IMR-90 (cell line): ENCODE measurements at places on chromosomes 2 and 18. TPM values are rescaled to one million over a fixed set of nuclear protein-coding genes. Genes with fewer than 3 reads are reported as not detected.

DNA sequence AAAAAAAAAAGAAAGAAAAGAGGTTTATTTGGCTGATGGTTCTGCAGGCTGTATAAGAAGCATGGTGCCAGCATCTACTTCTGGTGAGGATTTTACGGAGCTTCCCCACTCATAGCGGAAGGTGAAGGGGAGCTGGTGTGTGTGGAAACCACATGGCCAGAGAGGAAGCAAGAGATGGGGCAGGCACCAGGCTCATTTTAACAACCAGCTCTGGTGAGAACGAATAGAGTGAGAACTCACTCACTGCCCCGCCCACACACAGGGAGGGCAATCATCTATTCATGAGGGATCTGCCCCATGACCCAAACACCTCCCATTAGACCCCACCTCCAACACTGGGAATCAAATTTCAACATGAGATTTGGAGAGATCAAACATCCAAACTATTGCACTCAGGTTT, 68.5 kb downstream of the MOGAT1 start:
- DNase-seq, result no peak

- DNase-seq, result peak; percentile 80
These were observed 1.4 kb downstream of the PSME4 start for GRCh38 chr2:53969285-53969967.

DNA sequence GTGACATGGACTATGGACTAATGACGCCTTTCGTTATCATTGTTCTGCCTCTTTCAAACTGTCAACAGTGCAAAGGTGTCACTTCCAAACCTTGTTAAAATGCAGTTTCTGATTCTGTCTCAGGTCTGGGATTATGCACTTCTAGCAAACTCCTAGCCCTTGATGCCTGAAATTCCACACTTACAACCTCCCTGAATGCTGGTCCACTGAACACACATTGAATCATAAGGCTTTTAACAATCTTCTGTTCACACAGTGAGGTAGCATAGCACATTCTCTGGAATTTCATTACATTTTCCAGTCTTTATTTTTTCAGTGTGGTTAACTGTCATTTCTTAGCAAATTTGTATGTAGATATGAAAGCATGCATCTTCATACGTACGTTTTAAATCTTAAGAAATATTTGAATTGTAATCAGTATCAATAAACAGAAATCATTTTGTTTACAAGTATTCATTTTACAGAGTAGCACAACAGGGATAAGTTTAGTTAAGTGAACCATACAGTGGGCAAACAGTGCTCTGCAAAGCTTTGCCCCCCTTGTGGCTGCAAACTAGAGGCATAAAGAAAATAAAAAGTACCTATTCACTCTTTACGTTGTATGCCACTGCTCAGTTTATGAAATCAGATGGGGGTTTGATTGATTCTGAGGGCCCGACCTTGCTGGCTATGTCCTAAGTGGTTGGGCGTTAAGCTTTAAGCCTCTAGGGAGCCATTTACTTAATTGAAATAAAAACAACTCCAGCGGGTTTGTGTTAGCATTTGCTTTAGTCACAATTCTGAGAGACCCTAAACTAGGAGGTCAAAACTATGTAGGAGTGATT, 250.8 kb downstream of the LRRTM1 start:
- peak; percentile 17 for DNase-seq

- no peak for DNase-seq
These were observed 469.8 kb upstream of the ZEB2 start for GRCh38 chr2:144989579-144990270.

DNA sequence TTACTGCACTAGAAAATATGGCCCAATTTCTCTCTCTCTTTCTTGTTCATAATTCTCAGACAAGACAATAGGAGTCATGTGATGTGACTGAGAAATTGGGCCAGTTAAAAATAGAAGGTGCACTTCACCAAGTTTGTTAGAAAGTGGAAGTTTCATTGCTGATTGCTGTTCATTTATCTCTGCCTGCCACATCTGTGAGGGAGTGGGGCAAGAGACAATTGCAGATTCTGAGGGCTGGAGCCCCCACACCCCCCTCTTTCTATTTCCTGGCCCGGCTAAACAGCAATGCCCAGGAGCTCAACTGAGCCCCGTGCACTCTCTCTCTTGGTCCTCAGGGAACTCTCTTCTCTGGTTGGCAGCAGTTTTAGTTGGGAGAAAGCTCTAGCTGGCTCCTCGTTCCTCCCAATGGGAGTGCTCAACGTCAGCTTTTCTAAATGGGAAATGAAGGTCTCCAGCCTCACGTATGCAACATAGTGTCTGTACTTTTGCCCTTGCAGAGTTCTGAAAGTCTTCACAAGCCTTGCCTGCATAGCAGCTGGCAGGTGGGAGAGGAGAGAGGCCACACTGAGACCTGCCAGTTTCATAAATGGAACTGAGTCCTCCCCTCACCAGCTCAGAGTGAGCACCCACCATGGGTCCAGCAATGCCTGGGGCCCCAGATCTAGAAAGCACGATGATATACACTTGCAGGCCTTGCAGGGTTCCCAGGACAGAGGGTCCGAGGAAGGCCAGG, 115.7 kb downstream of the MYCN start:
- no peak for DNase-seq

GRCh38 chr2:149657401-149658040, 69.9 kb upstream of the MMADHC start:
- no peak for DNase-seq

Gene SERPINB7
- polyA plus RNA-seq, result 76.5 and 79.9 TPM in 2 replicates

Gene VWA3B
- not detected in 2 replicates for polyA plus RNA-seq

Gene REG3A
- polyA plus RNA-seq, result not detected in 2 replicates

Gene SLC9A2
- not detected in 2 replicates for polyA plus RNA-seq
